ENCODE measurements at places on chromosomes 7 and 10.

- DNase-seq: no peak
Measured at GRCh38 chr7:6271060-6271658, 1.3 kb downstream of the CYTH3 start.

GRCh38 chr7:155585951-155586350, 39.6 kb upstream of the CNPY1 start:
- peak; percentile 55 for DNase-seq

- no peak for DNase-seq
Measured at GRCh38 chr7:107661081-107661864, 645 bp downstream of the SLC26A4 start.

DNA sequence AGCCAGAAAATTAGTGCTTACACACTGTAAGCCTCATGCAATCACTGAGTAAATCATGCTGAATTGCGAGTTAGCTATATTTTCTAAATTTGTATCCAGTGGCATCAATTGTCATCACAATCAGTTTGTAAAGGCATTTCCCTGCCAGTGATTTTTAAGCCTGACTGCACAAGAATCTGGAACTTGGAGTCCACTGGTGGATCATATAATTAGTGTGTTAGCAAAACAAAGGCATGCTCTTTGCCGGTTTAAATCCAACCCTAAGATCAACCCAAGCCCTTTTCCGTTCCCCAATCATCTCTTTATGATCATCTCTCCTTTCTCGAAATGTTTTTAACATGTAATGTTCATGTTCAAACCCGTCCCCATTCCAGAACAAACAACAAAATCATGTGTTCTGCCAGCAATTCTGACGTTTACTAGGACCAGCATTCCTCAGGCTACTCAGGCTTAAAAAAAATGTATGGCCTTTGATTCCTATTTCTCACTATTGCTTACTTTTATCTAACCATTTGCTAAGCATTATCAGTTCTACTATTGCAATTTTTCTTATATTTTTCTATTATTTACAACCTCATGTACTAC, 649.2 kb downstream of the SORCS1 start:
- no peak for DNase-seq

DNA sequence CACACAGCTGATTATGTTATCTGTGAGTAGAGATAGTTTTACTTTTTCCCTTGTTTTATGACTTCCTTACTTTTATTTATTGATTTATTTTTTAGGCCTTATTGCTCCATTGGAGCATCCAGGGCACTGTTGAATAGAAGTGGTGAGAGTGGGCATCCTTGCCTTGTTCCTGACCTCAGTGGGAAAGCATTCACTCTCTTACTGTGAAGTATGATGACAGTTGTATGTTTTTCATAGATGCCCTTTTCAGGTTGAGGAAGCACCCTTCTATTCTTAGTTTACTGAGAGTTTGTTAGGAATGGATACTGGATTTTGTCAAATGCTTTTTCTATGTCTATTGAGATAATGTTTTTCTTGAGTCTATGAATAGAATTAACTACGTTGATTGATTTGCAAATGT, 88.6 kb downstream of the XRCC2 start:
- DNase-seq: no peak

- no peak for DNase-seq
Measured at GRCh38 chr10:35375091-35375765, 38.9 kb downstream of the CCNY start.

- DNase-seq: no peak
Measured at GRCh38 chr7:122858320-122858719, 27.9 kb downstream of the CADPS2 start.

DNA sequence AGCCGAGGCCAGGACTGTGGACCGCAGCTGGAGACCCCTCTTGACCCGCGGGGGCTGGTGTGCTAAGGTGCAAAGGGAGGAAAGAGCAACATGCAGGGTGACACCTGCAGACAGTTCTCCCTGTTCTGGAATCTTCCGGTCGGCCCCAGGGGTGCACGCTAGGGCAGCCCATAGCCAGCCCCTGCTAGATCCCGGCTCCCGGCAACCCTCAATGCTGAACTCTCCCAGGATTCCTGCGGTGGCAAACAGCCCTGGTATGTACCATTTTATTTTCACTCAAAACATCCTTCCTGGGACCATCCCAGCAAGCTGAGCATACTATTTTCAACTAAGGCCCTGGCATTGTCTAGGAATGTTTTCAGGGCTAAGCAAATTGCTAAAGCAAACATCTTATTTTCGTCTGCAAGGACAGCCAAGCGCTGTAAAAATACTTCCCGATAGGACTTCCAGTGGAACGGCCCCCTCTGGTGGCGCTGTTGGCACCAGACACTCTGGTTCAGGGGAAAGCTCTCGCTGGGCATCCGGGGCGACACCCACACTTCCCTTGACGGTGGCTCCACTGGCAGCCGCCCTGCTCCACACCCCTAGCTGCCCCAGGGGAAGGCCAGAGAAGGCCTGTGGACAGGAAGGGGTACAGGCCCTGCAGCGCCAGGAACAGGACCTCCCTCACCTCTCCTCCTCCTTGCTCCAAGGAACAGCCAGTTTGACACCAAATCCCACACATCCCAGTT, 99.4 kb downstream of the CTBP2 start:
- DNase-seq: peak; percentile 92

DNA sequence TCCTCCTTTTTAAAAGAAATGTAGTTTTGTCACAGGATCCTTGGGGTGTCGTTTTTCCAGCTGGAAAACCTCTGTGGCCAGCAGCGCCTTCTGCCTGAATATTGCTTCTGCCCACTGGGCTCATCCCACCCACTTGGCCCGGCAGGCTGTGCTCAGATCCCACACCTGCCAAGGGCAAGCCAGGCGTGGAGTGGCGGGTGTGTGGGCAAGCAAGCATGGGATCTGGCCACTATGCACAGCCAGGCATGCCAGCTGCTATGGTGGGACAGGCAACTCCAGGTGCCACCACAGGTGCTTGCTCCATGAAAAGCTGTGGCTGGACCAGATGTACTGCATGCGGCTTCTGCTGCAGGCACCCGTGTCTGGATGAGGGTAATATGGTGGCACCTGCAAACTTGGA, 31.2 kb upstream of the INPP5F start:
- no peak for DNase-seq

- no peak for DNase-seq
Measured at GRCh38 chr10:8245131-8245813, 190.8 kb downstream of the GATA3 start.

GRCh38 chr7:128591705-128592104, 80.4 kb upstream of the GARIN1A start:
- DNase-seq: no peak

- no peak for DNase-seq
Measured at GRCh38 chr7:2950578-2950977, 93.1 kb downstream of the CARD11 start.

DNA sequence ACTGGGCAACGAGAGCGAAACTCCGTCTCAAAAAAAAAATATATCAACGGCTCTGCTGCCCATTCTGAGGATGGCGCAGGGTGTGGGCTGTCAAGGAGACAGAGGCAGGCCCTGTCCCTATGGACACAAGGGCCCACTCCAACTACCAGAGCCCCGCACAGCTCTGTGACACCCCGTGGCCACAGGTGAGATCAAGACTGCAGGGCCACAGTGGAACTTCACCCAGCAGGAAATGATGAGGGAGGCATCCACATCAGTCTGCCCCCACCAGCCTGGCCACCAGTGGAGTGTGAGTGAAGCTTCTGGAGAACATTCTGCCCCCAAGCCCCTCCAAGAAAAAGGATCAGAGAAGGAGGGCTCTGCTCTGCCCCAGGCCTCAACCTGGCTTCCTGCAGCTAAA, 136.7 kb downstream of the DLG5 start:
- DNase-seq: peak; percentile 66

GRCh38 chr10:30818010-30818660, 188.6 kb upstream of the LYZL2 start:
- peak; percentile 83 for DNase-seq

DNA sequence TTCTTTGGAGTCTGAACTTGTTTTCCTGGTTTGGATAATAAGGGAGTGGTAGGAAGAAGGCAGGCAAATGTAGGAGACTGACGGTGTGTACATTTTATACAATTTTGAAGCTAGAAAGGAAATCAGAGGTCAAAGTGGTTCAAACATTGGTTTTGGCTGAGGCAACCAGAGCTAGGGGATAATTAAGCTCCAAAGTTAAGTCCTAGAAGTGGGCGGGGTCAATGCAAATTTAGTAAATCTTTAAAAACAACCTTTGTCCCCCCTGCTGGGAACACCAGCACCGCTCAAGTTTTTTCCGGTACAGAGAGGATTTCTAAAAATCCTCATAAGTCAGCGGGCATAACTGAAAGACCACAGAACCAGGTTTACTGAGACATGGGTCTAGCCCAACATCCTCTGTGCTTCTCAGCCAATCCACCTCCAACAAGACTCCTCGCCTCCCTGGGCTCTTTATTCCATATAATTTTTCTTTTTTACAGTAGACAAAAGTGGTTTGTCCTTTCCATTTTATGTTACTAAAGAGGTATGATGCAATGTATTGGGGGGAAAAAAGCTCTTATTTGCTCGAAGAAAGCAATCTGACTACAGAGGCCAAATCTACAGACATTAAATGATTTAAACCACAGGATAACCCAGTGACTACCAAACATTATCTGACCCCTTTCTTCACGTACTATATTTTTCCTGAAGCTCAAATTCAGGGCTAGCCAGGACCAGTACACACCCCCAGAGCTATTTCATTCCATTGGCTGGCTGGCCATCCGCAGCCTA, 1.6 kb downstream of the GLUD1 start:
- no peak for DNase-seq

DNA sequence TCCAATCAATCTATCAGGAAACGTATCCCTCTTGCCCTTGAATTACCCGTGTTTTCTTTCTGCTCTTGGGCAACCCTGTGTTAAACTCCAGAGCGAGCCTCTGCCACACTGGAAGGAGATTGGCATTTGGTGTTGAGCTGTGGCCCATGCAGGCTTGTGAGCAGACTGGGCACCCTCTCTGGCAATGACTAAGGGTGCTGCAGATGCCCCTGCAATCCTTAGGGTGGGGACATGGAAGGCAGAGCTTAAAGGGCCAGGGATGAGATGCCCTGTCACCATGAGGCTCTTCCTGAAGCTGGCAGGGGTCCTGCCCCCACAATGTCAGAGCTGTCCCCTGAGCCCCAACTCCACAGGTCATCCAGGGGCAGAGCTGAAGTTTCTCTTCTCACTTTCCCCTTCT, 19.5 kb upstream of the FAM180A start:
- no peak for DNase-seq

GRCh38 chr7:134495546-134495945, 31.8 kb upstream of the AKR1B10 start:
- no peak for DNase-seq

DNA sequence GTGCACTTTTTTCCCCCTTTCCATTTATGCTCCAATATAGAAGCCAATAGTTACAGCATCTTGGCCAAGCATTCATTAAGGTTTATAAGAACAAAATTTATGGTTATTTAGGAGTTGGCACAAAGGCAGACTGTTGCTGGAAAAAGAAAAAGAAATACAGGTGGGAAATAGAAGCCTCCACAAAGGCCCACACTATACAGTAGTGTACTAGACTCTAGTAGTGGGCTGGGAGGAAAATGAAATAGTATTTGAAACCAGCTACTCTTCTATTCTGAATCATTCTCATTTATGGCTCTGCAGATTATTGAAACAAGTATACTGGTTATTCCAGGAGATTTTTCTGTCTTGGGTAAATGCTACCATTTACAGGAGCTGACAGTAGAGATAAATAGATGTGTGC, 80.9 kb upstream of the CDK6 start:
- no peak for DNase-seq

- no peak for DNase-seq
Measured at GRCh38 chr7:138002828-138003189, 923 bp upstream of the CREB3L2 start.

All from cardiac septum (tissue), 1 donor.